ENCODE measurements at places on chromosomes 6 and 20.

DNA sequence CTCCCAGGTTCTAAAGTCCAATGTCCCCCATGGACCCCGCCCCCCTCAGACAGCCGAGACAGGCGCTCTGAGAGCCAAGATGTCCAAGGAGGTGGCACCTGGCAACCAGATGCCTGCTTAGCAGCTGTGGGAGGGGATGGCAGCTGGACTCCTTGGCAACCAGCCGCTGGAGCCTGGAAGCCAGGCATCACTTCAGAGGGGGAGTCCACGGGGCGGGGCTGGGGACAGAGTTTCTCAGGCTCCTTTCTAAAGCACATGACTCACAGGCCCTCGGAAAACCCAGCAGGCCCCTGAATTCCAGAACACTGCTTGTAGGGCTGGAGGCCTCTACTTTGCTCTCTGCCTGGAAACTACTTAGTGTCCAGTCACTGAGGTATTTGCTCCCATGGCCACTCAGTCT, 51.5 kb downstream of the PREX1 start:
- no peak for DNase-seq

- DNase-seq = no peak
Measured at GRCh38 chr20:39879296-39879695, 809.7 kb downstream of the MAFB start.

GRCh38 chr6:10305790-10306415, 109.0 kb downstream of the TFAP2A start:
- no peak for DNase-seq

- DNase-seq = no peak
Measured at GRCh38 chr6:515267-515666, 123.7 kb downstream of the IRF4 start.

GRCh38 chr6:18330548-18331081, 56.5 kb upstream of the RNF144B start:
- no peak for DNase-seq

GRCh38 chr20:32291166-32291565, 13.7 kb downstream of the KIF3B start:
- no peak for DNase-seq

GRCh38 chr6:134826889-134827737, 122.8 kb downstream of the ALDH8A1 start:
- DNase-seq = no peak

- no peak for DNase-seq
Measured at GRCh38 chr20:11296221-11296620, 621.5 kb upstream of the BTBD3 start.

GRCh38 chr20:20955892-20956291, 150.3 kb downstream of the LINC00237 start:
- DNase-seq = no peak

GRCh38 chr6:130434174-130434873, 68.5 kb downstream of the TMEM200A start:
- DNase-seq = no peak

DNA sequence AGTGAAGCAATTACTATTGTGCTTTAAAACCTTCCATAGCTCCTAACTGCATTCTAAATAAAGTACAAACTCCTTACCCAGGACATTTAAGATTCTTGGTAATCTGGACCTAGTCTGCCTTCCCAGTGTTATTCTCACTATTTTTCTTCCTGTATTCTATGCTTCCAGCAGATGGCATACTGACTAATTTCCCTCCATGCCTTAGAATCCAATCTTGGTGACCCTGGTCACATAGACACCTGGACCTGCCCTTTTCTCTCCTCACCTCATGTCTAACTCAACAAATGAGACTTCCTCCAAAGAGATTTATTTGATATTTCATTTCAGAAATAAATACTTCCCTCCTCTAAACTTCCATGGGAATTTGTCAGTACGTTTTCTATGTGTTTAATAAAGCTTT, 25.8 kb downstream of the ROS1 start:
- DNase-seq = no peak

DNA sequence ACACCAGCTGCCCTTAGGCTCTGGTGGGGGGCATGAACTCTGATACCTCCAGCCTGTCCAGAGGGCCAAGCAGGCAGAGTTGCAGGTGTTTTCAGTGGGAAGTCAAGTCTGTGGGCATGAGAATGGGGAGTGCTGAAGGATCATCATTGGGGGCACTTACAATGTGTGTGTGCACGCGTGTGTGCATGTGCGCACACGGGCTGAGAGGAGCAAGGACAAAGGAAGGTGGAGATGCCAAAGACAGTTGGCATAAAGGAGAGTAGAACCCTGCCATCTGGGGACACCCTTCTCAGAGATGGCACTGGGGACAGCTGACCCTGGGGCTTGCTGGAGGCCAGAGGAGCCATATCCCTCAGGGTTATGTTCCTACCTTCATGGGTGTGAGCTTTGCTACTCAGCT, 408.4 kb upstream of the CHD6 start:
- no peak for DNase-seq

Measured in stimulated activated CD8-positive, alpha-beta memory T cell treated with anti-CD3 and anti-CD28 coated beads, Interleukin-4, amount 100 ng/mL, for 1 hour (primary cell).